Stimulated activated CD4-positive, alpha-beta T cell treated with anti-CD3 and anti-CD28 coated beads, TNF-alpha, amount 100 ng/mL, for 4 hours (primary cell): ENCODE measurements at places on chromosomes 16 and 17.

DNA sequence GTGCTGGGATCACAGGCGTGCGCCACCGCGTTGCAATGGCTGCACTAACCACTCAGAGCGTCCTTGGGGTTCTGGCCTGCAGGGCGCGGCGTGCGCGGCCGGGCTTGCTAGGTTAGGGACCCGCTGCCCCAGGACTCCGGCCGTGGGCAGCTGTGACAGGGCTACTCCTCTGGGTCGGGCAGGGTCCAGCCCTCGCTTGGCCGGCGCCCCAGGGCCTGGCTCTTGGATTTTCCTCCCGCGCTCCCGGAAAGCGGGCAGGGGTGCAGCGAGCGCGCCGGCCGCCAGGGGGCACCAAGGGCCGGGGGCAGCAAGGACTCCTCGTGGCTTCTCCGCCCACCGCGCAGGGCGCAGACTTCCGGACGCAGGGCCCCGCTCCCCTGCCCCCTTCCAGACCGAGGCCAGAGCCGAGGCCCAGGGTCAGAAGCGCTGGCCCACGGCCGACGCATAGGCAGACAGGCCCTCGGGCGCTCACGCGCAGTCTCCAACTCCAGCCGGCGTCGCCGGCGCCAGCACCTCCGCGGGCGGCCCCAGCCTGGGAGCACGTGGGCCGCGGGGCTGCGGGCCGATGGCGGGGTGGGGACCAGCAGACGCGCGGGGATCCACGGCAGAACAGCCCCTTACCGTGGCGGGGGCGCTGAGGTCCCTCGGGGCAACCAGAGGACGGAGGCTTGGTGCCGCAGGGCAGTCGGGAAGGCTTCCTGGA lies 355 bp downstream of the TLE7 start:
- no peak for DNase-seq

GRCh38 chr16:60346256-60346655 lies 1612.1 kb upstream of the GOT2 start:
- no peak for DNase-seq

DNA sequence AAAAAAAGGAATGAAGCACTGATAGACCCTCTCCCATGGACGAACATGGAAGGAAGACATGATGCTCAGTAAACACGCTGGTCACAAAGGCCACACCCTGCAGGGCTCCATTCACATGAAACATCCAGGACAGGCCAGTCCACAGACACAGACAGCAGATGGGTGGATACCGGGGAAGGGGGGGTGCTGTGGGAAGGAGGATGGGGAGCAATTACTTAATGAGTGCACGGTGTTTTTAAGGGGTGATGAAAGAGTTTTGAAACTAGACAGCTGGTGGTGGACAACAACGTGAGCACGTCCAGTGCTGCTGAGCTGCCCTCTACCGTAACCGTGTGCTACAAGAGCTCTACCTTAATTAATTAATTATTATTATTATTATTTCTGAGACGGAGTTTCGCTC lies 6.0 kb upstream of the SLC16A3 start:
- no peak for DNase-seq

- DNase-seq = no peak
These were observed 212.2 kb downstream of the AATF start for GRCh38 chr17:37160944-37161343.

DNA sequence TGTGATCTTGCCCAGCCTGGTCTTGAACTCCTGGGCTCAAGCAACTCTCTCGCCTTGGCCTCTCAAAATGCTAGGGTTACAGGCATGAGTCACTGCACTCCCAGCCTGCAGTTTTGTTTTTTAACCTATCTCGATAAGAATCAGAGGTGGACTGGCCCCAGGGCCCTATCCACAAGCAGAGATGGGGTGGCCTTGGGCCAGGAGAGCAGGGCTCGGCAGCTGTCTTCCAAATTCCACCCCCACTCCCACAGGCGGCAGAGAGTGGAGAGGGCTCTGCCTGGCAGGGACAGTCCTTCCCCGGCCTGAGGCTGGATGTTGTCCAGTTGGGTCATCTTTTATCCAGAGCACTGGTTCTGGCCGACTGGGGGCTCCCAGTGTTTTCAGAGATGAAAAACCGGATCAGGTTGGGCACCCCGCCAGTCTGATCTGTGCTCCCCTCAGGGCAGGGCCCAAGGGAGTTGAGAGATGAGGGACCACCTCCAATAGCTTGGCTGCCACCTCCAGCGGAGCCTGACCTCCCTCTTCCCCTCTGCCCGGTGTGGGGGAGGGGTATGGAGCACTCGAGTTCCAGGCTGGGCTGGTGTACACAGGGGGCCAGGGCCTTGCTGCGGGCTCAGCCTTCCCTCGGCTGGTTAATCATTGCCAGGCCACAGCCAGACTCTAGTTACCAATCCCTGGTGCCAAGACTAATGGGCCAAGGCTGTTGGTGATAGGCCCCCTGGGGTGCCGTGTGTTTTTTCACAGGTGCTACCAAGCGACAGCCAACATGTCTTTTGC lies 30.3 kb upstream of the MYO15B start:
- no peak for DNase-seq

DNA sequence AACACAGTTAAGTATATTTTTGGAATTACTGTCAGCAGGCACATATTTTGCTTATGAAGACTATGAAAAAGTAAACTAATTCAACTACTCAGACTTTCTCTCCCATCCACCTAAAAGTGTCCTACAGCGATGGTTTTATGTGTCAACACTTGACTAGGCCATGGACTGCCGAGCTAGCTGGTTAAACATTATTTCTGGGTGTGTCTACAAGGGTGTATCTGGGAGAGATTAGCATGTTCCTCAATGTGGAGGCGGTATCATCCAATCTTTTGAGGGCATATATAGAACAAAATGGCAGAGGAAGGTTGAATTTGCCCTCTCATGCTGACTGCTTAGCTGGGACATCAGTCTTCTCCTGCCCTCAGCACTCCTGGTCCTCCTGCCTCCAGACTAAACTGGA lies 82.7 kb upstream of the CDYL2 start:
- DNase-seq = no peak

DNA sequence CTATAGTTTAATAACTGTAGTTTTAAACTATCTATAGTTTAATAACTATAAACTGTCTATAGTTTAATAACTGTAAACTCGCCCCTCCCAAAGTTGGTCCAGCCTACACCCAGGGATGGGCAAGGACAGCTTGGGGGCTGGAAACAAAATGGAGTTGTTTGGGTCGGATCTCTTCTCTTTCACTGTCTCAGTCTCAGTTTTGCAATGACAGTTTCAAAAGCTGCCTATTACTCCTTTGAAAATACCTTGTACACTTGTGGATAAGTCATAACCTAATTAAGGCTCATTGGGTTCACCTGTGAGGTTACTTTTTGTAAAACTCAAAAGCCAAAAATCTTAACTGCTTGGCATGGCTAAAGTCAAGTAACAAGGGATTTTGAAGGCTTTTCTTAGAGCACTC lies 31.4 kb downstream of the C16orf54 start:
- DNase-seq = no peak

DNA sequence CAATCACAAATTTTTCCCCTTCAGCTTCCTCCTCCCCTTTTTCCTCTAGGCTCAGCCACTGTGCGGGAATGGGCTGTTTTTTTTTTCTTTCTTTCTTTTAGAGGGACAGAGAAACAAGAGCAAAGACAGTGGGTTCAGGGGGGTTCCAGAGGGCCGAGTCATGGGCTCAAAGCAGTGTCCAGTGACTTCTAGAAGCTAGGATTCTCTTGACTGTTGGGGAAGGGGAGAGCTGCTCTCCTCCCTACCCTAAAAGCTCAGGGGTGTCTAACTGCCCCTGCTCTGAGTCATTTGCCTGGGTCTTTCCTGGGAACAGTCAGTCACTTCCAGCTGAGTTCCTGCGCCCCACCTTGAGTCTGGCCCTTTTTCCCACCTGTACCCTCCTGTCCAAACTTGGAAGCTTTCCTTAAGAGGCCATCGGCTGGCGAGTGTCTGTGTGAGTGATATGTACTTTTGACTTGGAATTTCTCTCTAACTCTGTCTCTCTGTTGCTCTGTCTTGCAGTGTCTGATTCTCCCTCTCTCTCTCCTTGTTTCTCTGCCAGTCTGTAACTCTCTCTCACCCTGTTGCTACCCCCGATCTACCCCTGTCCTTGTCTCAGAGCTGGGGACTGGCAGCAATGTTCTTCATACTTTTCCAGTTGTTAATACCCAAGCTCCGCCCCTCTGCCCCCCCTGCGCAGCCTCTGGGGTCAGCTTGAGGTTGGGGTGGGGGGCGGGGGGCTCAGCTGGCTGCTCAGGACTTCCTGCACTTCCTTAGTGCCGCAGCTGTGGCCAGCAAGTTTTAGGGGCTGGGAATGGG lies 2.4 kb downstream of the THRA start:
- no peak for DNase-seq

GRCh38 chr16:4270091-4270490 lies 2.7 kb downstream of the TFAP4 start:
- no peak for DNase-seq

GRCh38 chr17:7240375-7240774 lies 1.1 kb upstream of the PHF23 start:
- DNase-seq = no peak

GRCh38 chr16:79099716-79100115 lies 500.8 kb downstream of the MAF start:
- DNase-seq = no peak

DNA sequence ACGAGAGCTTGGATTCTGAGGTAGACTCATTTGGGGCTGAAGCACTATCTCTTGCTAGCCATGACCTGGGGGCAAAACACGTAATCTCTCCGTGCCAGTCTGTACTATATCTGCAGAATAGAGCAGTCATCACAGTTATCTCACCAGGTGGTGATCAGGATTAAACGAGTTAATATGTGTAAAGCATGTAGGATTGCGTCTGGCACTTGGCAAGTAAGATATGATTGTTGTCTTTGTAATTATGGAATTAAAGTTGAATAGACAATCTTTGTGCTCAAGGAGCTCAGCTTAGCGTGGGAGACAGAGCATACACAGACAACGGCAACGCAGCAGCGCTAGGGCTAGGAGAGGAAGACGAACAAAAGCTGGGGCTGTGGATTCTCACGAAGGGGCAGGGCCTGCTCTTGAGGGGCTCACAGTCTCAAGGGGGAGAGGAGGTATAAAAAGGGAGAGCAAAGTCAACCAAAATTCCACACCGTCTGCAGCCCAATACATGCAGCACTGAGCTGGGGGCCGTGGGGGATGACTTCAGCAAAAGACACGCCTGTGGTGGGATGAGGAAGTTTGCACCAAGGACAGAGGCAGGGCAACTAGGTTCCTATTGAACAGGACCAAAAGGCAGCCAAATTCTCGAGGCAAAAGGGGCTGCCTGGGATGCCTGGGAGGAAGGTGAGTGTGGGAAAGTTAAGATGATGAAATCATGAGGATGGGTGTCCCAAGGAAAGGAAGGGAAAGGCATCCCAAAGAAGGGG lies 68.6 kb downstream of the SDK2 start:
- DNase-seq = no peak

DNA sequence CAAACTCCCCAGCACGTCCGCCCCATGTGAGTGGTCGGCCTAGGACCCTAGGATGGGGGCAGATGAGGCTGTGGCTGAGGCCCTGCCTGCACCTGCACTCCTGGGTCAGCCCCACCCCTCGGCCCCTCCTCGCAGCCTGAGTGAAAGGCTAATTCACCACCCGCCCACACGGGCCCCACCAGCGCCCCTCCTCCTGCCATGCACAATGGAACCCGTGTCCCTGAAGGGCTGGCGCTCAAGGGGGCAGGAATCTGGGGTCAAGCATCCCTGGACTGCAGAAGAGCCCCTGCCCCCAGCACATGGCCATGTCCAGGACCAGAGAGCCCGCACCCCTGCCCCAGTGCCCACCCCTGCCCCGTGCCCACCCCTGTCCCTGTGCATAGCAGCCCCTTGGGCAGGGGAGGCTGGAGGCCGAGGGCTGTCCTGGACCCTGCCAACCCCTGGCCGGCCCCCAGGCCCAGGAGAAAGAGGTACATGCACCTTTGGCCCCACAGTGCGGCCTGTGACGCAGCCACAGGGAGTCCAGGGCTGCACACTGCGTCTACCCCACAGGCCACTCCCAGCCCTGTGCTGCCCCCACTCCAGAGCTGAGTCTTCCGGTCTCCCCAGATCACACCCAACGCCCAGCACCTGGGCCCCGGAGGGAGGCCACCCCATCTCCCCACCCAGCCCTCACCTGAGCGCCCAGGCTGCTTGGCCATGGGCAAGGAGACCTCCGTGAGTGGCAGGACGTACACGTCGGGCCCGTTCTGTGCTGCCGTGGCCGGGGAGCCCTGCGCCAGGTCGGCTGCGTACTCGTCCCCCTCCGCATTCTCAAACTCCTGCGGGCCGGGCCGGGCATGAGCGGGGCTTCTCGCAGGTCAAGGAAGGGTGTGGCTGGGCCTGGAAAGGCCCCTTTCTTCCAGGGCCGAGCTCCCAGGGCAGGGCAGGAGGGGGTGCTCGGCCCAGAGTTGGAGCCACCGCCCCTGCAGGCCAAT lies 34.6 kb upstream of the PVALEF start:
- no peak for DNase-seq

- DNase-seq = no peak
These were observed 6.9 kb downstream of the WIPI1 start for GRCh38 chr17:68450391-68450790.

DNA sequence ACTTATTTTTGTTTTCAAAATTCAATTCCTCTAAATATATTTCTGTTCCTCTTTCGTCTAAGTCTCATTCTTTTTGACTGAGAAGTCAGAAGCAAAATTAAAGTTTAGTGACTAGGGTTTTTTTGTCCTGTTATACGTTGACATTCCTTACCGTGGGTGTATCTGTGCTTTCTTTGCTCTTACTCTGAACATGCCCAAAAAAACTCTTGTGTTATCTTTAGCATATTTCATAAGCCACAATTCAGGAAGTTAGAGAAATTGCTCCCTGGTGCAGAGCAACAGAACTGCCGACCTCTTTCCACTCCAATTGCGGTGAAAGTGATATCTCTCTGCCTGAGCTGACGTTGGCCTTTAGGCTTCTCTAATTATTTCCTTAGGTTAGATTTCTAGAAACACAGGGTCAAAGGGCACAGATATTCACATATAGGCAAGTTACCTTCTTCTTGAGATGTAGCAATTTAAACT lies 65.7 kb downstream of the CENPV start:
- no peak for DNase-seq

- DNase-seq = no peak
These were observed 36.8 kb downstream of the NLRC5 start for GRCh38 chr16:57025941-57026777.

- no peak for DNase-seq
These were observed 1893.0 kb downstream of the TP53TG3F start for GRCh38 chr16:35352431-35352830.

GRCh38 chr17:70905796-70906195 lies 736.5 kb downstream of the KCNJ2 start:
- no peak for DNase-seq

DNA sequence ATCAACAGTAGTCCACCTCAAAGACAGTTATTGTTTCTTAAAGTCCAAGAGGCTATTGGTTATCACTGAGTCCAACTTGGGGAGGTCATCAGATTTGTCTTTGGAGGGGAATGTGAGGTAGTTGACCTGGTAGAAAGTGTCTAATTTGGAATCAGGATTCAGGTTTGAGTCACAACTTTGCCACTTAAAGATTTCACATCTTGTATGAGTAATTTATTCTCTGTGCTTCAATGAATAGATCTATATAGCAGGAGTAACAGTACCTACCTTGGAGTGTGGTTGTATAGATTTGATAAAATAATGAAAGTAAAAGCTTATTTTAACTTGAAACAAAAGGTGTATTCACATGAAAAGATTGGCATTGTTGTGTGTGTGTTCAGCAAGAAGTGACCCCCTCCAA lies 119.3 kb upstream of the TBX2 start:
- no peak for DNase-seq

- no peak for DNase-seq
These were observed 129.7 kb upstream of the PMFBP1 start for GRCh38 chr16:72301523-72302236.

- DNase-seq = peak; percentile 49
These were observed at the start of gene GPRC5C for GRCh38 chr17:74431568-74432423. Gene GPRC5C, plus strand, starts transcription at chr17:74432088. Its CDS starts 7,689 bp downstream, at chr17:74439777.

GRCh38 chr16:84572096-84572495 lies 45.8 kb downstream of the COTL1 start:
- no peak for DNase-seq
